ENCODE measurements at places on chromosomes 2 and 18. TPM values are rescaled to one million over a fixed set of nuclear protein-coding genes. Genes with fewer than 3 reads are reported as not detected.

The MTX2 gene
- total RNA-seq: 22.8 TPM

The NR4A2 gene
- total RNA-seq: 0.57 TPM

The CYS1 gene
- total RNA-seq: 0.14 TPM

The SLC40A1 gene
- total RNA-seq: 3.3 TPM

The SIGLEC15 gene
- total RNA-seq: 1.1 TPM

Data from placental pericyte (primary cell).